Activated naive CD4-positive, alpha-beta T cell treated with anti-CD3 and anti-CD28 coated beads for 36 hours (primary cell): ENCODE measurements at places on chromosomes 4 and X. TPM values are rescaled to one million over a fixed set of nuclear protein-coding genes. Genes with fewer than 3 reads are reported as not detected.

DNA sequence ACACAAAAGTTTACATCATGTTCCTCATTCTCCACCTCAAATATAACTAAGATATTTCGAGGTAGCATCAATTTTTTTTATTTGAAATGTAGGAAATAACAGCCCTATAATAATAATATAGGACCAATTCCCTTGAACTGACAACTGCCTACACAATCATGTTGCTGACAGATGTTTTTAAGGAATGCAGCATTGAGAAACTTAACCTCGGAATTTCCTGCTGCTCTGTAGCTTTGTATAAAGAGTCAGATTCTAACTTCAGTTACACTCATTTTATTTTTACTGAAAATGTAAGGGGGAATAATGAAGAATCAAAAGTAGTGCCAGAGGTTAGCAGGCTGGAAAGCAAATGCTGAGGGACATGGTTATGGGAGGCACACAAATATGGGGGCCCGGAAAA lies 235.8 kb downstream of the RBMX2 start:
- no peak for DNase-seq

DNA sequence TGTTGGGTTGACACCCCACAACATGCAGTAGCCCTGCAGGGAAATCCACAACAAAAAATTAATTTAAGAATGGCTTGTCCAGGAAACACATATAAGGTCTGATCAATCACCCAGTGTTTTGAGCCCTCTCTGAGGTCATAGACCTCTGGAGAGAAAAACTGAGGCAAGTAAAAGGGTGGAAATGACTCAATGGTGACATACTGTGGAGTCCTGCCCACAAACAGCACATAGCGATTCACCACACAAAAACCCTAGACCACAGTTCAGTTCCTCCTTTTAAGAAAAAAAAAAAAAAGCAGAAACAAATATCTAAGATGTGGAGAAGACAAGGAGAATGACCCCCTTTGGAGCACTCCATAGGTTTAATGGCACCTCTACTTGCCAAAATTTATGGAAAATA lies 2691.0 kb downstream of the PCDH7 start:
- no peak for DNase-seq

- DNase-seq = no peak
Measured at GRCh38 chrX:120575379-120576114, 14.8 kb upstream of the CUL4B start.

GRCh38 chr4:140799686-140800225 lies 43.6 kb upstream of the TBC1D9 start:
- no peak for DNase-seq

DNA sequence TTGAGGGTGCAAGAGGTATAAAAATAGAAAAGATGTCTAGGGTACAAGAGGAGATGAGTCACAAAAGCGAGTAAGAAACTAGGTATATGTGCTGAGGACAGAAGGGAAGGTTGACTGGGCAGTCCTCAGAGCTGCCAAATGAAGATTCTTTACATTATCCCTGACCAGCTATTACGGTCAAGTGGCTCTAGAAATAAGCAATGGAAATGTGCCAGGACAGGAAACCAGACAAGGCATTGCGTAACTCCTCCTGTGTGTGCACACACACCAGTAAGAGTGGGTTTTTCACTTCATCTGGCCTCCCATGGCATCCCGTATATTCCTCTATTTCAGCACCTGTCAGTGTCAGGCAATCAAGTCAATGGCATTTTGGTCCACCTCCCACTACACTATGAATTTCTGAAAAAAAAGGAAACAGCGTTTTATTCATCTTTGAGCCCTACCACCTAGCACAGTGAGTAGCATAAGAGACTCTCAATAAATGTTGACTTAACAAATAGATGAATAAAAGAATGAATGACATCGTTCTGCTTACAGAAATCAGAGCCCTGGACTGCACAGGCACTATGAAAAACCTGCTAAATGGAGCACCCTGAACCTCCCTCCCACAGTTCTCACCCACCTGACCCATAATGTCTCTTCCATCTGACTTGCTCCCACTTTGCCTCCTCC lies 62.6 kb upstream of the KLF3 start:
- DNase-seq = no peak

Gene RHOXF1
- total RNA-seq = not detected

DNA sequence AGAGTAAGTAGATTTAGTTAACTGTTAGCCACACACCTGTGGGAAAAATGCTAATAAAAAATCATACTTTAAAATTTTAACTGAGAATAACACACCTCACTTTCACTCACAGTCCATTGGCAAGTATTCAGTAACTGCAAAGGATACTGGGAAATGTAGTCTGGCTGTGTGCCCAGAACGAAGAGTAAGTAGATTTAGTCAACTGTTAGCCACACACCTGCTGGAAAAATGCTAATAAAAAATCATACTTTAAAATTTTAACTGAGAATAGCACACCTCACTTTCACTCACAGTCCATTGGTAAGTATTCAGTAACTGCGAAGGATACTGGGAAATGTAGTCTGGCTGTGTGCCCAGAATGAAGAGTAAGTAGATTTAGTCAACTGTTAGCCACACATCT lies 178.4 kb upstream of the NWD2 start:
- no peak for DNase-seq

Gene CT47A1
- not detected for total RNA-seq

DNA sequence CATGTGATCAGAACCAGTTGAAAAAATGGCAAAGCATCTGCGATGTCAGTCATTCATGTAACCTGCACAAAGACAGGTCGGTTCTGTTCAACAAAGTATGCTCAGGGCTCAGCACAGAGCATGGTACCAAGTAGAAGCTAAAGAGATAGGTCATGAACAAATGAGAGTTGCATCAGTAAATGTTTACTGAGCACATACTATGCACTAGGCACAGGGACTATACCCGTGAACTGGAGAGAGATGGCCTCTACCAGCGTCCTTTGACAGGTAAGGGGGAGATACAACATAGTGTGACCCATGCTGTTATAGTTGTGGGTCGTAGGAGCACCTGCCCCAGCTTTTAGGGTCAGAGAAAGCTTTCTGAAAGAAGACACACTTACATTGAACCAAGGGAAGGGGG lies 46.7 kb downstream of the PHKA2 start:
- no peak for DNase-seq

DNA sequence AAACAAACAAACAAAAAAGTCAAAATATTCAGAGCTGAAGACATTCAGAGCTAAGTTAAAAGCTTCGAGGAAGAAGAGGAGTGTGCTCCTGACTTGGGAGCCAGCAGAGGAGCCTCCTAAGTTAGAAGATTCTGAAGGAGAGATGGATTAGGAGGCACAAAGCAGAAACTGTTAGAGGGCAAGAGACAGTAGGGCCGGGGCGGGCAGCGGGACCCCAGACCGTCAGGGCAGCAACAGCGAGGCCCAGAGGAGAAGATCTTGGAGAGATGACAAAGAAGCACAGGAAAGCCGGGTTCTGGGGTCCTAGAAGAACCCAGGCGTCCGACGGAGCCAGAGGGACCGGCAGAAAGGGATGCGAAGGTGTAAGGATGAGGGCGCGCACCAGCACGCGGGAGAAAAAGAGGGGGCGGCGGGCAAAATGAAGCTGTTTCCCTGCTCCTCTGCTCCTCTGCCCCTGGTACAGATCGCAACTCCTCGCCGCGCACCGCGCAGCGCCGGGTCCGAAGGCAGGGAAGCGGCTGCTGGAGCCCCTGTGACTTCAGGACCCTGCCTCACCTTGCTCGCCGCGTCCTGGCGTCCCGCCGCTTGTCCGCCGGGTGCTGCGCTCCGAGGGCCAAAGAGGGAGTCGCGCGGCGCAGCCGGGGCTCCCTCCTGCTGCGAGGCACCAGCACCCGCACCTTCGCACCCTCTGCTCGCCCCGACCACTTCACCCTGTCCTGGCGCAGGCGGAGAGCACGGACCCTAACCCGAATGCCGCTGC lies 477 bp downstream of the KLHL13 start:
- DNase-seq = peak; percentile 8

Gene NUDT10
- total RNA-seq = 0.95 TPM

Gene MFSD8
- 11.1 TPM for total RNA-seq

DNA sequence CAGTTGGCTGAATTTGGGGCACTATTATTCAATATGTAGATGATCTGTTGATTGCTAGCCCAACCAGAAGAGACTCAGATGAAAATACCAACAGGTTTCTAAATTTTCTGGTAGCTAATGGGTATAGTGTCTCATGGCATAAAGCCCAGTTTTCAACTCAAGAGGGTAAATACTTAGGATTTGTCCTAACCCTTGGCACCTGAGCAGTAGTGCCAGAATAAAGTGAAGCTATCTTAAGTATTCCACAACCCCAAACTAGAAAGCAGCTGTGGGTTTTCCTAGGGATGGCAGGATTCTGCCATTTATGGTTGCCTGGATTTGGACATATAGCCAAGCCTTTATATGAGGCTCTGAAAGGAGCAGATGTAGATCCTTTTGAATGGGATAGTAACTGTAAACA lies 119.0 kb downstream of the AGTR2 start:
- DNase-seq = no peak

Gene EVC
- total RNA-seq = 0.17 TPM

- no peak for DNase-seq
Measured at GRCh38 chrX:153643431-153644351, 3.3 kb upstream of the DUSP9 start.

Gene VSIG4
- total RNA-seq = not detected

- DNase-seq = no peak
Measured at GRCh38 chrX:73481521-73481920, 34.7 kb downstream of the CDX4 start.

Gene TSPAN7
- total RNA-seq = 1.8 TPM

- DNase-seq = no peak
Measured at GRCh38 chrX:13899607-13900006, 82.7 kb upstream of the GPM6B start.

- DNase-seq = no peak
Measured at GRCh38 chrX:118730500-118731247, 3.3 kb downstream of the IL13RA1 start.

Gene SHOX
- total RNA-seq = not detected

DNA sequence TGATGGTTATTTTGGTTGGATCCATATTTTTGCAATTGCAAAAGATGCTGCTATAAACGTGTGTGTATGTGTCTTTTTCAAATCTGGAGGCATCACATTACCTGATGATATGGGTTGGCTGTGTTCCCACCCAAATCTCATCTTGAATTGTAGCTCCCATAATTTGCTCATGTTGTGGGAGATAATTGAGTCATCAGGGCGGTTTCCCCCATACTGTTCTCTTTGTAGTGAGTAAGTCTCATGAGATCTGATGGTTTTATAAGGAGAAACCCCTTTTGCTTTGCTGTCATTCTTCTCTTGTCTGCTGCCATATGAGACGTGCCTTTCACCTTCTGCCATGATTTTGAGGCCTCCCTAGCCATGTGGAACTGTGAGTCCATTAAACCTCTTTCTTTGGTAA lies 33.4 kb downstream of the APOOL start:
- no peak for DNase-seq

Gene NOX1
- not detected for total RNA-seq

GRCh38 chrX:102840871-102841705 lies 96.0 kb upstream of the RAB40AL start:
- DNase-seq = no peak

GRCh38 chr4:106422766-106423165 lies 54.2 kb upstream of the GIMD1 start:
- no peak for DNase-seq

Gene TMPRSS11B
- total RNA-seq = not detected

GRCh38 chr4:7763788-7764187 lies 175.9 kb downstream of the AFAP1 start:
- DNase-seq = no peak

DNA sequence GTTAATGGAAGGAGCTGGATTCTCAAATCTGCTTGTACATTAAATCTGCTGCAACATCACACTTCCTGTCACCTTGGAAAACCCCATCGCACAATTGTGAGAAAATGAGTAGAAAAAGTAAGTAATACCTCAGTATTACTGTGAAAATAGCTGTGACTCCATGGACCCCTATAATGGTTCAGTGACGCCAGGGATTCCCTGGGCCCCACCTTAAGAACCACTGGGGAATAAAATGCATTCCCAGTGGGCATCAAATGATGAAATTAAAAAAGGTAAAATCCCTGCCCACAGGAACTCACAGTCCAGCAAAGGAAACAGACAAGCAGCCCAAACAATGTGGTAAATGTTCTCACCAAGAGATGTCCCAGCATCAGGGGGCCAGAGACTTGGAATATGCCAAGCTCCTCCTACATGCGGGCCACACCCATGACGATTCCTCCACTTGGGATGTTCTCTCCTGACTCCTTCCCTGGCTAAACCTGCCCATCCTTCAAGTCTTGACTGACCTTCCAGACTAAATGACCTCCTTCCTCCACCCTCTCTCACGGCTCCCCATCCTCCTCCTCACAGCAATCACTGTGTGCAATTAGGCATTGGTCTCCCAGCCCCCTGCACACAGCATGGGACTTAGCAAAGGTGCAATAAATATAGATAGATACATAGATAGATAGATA lies 2.6 kb downstream of the EVC2 start:
- DNase-seq = no peak

Gene ARAP2
- total RNA-seq = 38.2 TPM

GRCh38 chrX:97619499-97619898 lies 735.8 kb downstream of the RPA4 start:
- no peak for DNase-seq

Gene WAS
- 77.8 TPM for total RNA-seq

DNA sequence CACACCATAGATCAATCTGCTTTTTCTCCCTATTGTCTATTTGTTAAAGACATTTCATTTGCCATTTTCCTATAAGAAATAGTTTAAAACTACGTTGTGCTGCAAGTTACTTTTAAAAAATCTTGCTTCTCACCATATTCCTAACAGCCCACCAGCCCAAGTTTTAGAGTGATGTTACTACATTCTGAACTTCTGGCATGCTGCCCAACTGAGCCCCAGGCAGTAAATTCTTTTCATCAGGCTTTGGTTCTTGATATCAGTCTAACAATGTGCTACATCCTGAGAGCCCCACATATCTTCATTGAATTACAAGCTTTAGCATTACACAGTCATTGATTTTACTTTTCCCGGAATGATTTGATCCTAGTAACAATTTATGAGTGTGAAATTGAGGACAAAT lies 283.8 kb upstream of the IL1RAPL1 start:
- DNase-seq = no peak

Gene ZXDA
- total RNA-seq = 2.0 TPM

DNA sequence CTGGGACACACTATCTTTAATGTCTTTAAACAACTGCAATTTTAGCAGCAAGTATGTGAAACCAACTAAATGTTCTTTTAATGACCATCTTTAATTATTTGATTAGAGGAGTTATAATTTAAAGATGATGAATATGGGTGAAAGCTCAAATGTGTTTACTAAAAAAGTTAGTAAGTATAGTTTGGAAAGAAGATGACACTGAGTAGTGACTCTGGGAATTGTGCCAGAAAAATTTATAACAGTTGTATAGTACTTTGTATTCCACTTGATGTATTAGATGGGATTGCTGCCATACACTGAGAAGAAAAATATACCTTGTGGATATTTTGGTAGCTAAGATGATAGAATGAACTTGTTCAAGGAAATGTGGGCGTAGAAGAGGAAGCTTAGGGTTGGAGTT lies 19.5 kb upstream of the PACRGL start:
- DNase-seq = no peak

- no peak for DNase-seq
Measured at GRCh38 chr4:100929135-100929534, 411.3 kb upstream of the EMCN start.

DNA sequence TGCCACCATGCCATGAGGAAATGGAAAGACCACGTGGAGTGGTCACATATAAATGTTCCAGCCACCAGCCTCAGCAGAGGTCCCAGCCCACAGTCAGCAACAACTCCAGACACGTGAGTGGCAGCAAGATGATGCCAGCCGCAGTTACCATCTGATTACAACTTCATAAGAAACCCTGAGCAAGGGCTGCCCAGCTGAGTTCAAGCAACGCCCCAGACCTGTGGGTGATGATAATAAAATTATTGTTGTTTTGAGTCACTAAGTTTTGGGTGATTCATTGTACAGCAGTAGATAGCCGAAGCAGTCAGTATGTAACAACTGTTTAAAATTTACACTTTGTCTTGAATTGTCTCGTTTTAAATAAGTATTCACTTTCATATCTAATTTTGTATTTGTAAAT lies 5.8 kb upstream of the CCNG2 start:
- no peak for DNase-seq
